HCT116 (cell line): ENCODE measurements at places on chromosomes 16 and 17. TPM values are rescaled to one million over a fixed set of nuclear protein-coding genes. Genes with fewer than 3 reads are reported as not detected.

Gene TEKT5
- 0.37 TPM for total RNA-seq

Gene CACNG3
- not detected for total RNA-seq

Gene CHST5
- total RNA-seq, result 0.32 TPM

Gene SPNS1
- 32.3 TPM for total RNA-seq

Gene OR1D2
- total RNA-seq, result not detected

DNA sequence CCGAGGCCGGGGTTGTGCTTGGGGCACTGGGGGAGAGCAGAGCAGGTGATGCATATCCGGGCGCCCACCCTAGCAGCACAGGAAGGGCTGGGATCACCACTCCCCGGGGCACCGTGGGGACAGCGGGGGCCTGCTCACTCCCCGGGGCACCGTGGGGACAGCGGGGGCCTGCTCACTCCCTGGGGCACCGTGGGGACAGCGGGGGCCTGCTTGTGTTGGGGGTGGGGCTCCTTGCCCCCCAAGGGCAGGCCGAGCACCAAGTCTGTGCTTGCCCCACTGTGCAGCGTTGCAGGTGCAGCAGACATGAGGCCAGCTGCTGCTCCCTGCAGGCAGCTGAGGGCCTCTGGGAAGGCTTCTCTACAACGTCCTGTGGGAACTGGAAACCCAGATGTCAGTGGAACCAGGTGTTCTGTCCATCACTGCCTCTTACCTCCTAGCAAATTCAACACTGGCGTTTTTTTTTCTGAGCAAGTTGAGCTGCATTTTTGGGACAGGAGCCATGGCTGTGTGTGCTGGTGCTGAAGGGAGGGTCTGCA, 25.0 kb upstream of the ZNF750 start:
- H3K27me3 ChIP-seq, result no peaks in the 10 kb centered on the region
- peak overlapping the region; percentile 95 for H3K27ac ChIP-seq
- H3K4me3 ChIP-seq, result no peak overlapping the region
- peaks cover 55% of the 10 kb centered on the region for H3K4me1 ChIP-seq
- no peak for DNase-seq
- peaks cover 1% of the 10 kb centered on the region; the same call in 1 of the 2 replicates for H3K36me3 ChIP-seq

GRCh38 chr16:14957576-14958322, 17.1 kb upstream of the PDXDC1 start:
- no peaks in the 10 kb centered on the region for H3K4me1 ChIP-seq
- no peaks in the 10 kb centered on the region for H3K27me3 ChIP-seq
- H3K36me3 ChIP-seq, result no peaks in the 10 kb centered on the region

DNA sequence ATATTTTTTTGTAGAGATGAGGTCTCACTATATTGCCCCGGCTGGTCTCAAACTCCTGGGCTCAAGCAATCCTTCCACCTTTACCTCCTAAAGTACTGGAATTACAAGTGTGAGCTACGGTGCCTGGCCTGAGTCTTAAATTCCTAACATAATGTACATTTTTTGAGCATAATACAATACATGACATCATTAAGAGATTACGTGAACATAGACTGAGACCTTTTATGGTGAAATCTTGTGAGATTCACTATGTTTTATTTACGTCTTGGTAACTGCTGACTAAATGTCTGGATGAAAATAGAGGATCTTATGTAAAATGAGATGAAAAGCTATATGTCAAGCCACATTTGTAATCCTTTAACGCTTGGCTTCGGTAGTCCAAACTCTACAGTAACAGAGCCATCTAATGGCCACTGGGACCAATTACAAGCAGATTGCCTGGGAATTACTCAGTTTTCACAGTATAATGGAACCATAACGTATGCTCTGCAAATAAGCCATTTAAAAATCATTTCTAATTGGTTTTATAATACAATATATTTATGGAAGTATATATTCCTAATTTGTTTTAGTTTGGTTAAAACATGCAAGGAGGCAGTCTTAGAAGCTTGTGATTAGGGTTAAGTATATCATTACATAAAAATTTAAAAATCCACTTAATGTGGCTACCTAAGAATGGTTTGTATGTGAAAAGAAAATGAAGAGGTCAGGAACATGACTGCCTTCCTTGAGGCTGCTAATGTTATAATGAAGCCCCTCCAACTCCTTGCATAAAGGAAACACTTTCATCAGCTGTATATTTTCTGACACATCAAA, 8.1 kb upstream of the EFCAB13 start:
- H3K27ac ChIP-seq, result no peak overlapping the region
- H3K4me3 ChIP-seq, result no peak overlapping the region
- peaks cover 4% of the 10 kb centered on the region; the same call in 1 of the 2 replicates for H3K4me1 ChIP-seq
- H3K27me3 ChIP-seq, result no peaks in the 10 kb centered on the region

GRCh38 chr17:9308069-9308468, 267.6 kb downstream of the STX8 start:
- H3K4me3 ChIP-seq, result peak overlapping the region; percentile 10; the same call in 1 of the 2 replicates
- peak overlapping the region; percentile 36; the same call in 1 of the 2 replicates for H3K27ac ChIP-seq
- no peaks in the 10 kb centered on the region for H3K36me3 ChIP-seq
- no peaks in the 10 kb centered on the region for H3K27me3 ChIP-seq
- no peak for DNase-seq
- peaks cover 32% of the 10 kb centered on the region for H3K4me1 ChIP-seq

DNA sequence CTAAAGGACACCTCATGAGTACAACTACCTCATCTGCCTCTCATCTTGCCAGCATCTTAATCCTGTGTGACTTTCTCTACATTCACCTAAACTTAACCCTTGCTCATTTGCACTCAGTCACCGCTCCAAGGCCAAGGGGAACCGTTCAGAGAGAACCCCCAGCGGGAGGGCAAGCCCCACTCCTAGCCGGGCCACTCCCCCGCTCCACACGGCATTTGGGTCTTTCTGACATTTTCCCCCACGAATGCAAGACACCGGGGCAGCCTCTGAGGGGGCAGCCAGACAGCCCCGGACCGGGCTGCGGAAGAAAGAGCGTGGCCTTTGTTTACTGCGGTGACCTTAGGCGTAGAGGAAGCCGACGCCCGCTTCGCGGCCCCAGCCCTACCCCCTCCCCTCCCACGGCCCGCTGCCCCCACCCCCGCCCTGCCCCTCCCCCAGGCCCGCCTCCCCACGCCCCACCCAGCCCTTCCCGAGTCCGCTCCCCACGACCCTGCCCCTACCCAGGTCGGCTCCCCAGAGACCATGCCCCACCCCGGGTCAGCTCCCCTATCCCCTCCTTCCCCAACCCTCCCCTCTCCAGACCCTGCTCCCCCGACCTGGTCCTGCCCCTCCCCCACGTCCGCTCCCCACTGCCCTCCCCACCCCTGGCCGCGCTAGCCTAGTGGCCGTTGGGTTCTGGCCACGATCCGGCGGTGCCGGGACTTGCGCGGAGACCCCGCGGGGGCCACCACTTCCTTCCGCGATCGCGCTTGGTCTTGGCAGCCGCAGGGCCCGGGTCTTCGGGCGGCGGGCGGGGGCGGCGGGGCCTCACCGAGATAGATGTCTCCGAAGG, 789 bp downstream of the CSNK1D start:
- H3K27ac ChIP-seq, result peak overlapping the region; percentile 95
- DNase-seq, result no peak
- H3K4me1 ChIP-seq, result peaks cover 23% of the 10 kb centered on the region
- H3K27me3 ChIP-seq, result no peaks in the 10 kb centered on the region
- H3K36me3 ChIP-seq, result peaks cover 13% of the 10 kb centered on the region
- peak overlapping the region; percentile 77 for H3K4me3 ChIP-seq

DNA sequence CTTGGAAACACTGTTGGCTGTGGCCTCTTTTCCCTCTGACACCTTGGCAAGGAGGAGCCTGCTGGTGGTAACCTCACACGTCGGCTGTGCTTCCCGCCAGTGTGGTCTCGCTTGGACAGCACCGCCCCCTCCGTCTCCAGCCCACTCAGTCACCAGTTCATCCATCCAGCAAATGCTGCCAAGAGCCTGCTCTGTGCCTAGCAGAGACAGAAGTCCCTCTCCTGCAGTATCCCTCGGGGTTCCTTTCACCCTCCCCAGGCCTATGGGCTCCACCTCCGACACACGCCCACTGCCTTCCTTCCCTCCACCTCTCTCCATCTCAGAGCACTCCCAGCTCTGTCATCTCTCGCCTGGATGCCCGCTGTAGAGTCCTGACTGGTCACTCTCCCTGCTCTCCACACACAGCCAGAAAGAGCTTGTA, 12.3 kb downstream of the CACNG4 start:
- no peak for DNase-seq
- H3K36me3 ChIP-seq, result no peaks in the 10 kb centered on the region
- no peak overlapping the region for H3K27ac ChIP-seq
- H3K4me1 ChIP-seq, result peaks cover 11% of the 10 kb centered on the region; the same call in 1 of the 2 replicates
- no peaks in the 10 kb centered on the region for H3K27me3 ChIP-seq

DNA sequence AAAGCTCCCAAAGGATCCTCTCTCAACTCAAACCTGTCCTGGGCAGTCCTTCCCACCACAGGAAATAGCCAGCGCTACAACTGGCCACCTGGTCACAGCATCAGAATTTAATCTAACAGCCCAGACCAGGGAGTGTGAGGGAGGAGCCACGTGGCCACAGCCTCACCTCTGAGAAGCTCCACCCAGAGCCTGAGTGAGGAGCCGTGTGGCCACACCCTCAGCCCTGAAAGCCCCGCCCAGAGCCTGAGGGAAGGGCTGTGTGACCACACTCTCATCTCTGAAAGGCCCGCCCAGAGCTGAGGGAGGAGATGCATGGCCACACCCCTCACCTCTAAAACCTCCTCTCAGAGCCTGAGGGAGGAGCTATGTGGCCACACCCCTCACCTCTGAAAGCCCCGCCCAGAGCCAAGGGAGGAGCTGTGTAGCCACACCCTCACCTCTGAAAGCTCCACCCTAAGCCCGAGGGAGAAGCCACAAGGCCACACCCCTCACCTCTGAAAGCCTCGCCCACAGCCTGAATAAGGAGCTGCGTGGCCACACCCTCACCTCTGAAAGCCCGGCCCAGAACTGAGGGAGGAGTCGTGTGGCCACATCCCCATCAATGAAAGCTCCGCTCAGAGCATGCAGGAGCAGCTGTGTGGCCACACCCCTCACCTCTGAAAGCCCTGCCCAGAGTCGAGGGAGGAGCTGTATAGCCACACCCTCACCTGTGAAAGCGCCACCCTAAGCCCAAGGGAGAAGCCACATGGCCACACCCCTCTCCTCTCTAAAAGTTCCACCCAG, 28.6 kb downstream of the SLC38A8 start:
- H3K27ac ChIP-seq, result peak overlapping the region; percentile 45
- no peaks in the 10 kb centered on the region for H3K36me3 ChIP-seq
- peak; percentile 100 for DNase-seq
- H3K4me1 ChIP-seq, result peaks cover 21% of the 10 kb centered on the region
- H3K4me3 ChIP-seq, result no peak overlapping the region

GRCh38 chr16:66097751-66098150, 268.7 kb upstream of the CDH5 start:
- H3K4me3 ChIP-seq, result no peak overlapping the region
- no peak for DNase-seq
- no peaks in the 10 kb centered on the region for H3K36me3 ChIP-seq
- H3K27ac ChIP-seq, result no peak overlapping the region
- no peaks in the 10 kb centered on the region for H3K4me1 ChIP-seq

DNA sequence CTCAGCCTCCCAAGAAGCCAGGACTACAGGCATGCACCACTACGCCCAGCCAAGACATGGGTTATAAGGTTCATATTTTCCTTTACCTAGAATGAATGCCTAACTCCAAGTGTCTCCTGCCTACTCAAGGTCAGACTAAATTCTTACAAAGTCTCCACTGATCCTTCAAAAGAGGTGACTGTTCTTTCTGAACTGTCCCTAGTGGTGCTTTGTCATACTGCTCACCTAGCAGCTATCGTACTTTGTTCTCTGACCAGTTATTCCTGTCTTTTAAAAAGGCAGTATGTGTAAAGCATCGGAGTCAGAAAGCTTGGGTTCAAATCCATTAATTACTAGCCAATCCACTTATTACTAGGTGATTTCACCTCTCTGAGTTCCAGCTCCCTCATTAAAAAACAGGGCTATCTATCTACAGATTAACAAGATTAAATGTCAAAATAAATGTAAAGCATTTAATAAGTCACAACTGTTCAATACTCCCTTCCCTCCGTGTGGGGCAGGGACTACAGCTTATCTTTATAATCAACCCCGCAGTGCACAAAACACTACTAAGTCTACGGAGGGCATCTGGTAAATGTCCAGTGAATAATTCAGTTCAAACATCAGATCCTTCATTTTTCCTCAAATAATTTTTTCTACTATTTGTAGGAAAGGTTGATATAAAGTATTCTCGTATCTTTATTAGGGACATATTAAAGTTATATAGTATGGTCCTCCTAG, 20.0 kb upstream of the ITGA2B start:
- H3K27ac ChIP-seq, result no peak overlapping the region
- H3K27me3 ChIP-seq, result no peaks in the 10 kb centered on the region
- H3K4me1 ChIP-seq, result no peaks in the 10 kb centered on the region
- DNase-seq, result no peak
- peaks cover 3% of the 10 kb centered on the region; the same call in 1 of the 2 replicates for H3K36me3 ChIP-seq
- H3K4me3 ChIP-seq, result no peak overlapping the region

- no peak overlapping the region for H3K4me3 ChIP-seq
- no peaks in the 10 kb centered on the region for H3K27me3 ChIP-seq
- no peak overlapping the region for H3K27ac ChIP-seq
- DNase-seq, result no peak
- no peaks in the 10 kb centered on the region for H3K36me3 ChIP-seq
Observed at GRCh38 chr17:8608001-8608400, 22.5 kb downstream of the MYH10 start.

GRCh38 chr17:75571885-75572215, 15.8 kb upstream of the MYO15B start:
- H3K4me1 ChIP-seq, result no peaks in the 10 kb centered on the region
- H3K27me3 ChIP-seq, result no peaks in the 10 kb centered on the region
- DNase-seq, result no peak
- H3K4me3 ChIP-seq, result no peak overlapping the region
- H3K27ac ChIP-seq, result no peak overlapping the region

DNA sequence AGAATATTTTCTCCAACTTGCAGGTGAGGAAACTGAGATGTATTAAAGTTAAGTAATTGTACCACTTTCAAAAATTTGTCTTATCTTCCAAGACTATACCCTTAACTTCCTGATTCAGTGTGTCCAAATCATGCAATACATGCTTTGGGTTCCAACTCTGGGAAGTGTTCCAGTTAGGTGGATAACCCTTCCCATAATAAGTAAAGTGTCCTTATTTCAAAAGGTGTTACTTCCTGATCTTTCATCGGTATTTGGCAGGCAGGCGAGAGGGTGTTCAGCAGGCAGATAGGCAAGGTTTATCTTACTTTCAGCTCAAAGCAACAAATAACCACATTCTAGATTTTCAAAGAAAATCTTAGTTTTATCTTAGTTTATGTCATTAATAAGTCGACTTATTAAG, 46.3 kb upstream of the ARHGAP44 start:
- H3K27me3 ChIP-seq, result 0 out of 2 replicates have a peak, but pooled peaks cover 4% of the 10 kb centered on the region
- H3K4me3 ChIP-seq, result no peak overlapping the region
- H3K4me1 ChIP-seq, result peaks cover 4% of the 10 kb centered on the region; the same call in 1 of the 2 replicates
- DNase-seq, result no peak
- H3K36me3 ChIP-seq, result no peaks in the 10 kb centered on the region
- H3K27ac ChIP-seq, result no peak overlapping the region

DNA sequence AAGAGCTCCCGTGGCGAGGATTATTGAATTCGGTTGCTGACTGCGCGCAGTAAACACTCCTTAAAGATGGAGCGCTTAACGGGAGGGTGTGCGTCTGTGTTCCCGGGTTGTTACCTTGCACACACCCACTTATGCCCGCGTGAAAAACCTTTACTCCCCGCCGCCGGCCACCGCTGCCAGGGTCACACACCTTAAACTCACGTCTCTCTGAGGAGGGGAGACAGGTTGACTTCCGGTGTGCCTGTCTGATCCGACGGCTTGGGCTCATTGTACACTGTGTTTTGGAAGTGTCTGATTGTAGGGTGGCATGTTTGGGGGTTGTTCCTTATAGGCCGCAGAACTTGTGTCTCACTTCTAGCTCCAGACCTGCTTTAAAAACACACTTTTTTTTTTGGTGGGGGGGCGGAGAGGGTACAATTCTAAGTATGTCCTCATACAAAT, 66.8 kb downstream of the KPNA2 start:
- no peaks in the 10 kb centered on the region for H3K27me3 ChIP-seq
- H3K4me3 ChIP-seq, result peak overlapping the region; percentile 76
- peak overlapping the region; percentile 77 for H3K27ac ChIP-seq
- DNase-seq, result no peak
